CD4-positive, alpha-beta T cell treated with Interleukin-15 for 4 hours (primary cell): ENCODE measurements at places on chromosomes 7 and 10.

GRCh38 chr7:711922-712380, 14.5 kb upstream of the DNAAF5 start:
- no peak for DNase-seq

GRCh38 chr10:16583382-16583781, 61.7 kb upstream of the C1QL3 start:
- DNase-seq, result no peak

DNA sequence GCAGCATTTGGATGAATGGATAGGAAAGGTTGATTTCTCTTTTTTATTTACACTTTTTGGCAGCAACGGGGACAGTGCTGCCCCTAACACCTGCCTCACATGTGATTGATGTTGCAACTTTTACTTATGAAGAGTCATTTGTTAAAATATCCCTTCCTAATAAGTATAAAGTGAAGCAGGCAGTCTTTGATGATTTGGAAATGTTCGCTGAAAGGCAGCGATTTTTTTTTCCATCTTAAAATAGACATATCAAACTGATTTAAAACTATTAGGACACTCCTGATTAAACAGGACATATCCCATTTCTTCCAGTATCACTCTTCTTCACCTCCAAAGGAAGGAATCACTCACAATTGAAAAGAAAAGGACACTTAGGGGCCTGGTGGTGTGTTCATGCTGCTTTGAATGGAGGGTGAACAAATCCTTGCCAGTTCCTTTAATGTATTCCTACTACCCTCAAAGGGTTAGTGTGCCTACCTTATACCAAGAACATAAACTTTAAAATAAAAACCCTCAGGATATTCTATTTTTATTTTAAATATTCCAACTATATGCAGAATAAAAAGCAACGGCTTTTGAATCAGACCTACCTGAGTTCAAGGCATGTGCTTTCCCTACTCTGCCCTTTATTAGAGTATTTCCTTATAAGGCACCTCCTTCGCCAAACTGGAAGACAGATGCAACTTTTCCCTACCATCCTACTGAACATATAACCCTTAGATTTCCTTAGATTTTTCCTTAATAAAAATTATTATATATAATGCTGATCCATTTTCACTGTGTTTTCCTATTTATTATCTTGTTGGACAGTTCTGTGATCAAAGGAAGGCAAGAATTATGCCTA, 1.1 kb downstream of the ADK start:
- DNase-seq, result no peak

- no peak for DNase-seq
Measured at GRCh38 chr10:112766636-112767035, 183.4 kb upstream of the TCF7L2 start.

DNA sequence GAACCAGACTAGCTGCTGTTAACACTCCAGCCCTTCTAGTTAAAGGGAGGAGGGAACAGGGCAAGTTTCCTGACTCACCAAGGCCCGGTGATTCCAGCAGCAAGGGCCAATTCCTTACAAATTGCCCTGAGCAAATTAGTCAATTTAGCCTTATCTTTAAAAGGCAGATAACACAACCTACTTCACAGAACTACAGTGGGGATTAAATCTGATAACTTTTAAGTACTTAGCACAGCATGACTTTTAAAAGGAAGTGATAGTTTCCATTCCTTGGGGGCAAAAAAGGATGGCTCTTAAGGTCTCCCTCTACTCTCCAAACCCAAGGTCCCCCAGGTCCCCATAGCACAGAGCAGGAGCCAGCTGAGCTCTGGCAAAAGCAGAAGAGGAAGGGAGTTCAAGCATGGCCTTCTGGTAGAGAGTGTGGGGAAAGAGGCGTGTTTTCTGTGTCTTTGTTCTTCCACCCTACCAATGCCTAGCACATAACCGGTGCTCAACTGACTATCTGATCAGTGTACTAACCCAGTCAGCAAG, 4.0 kb downstream of the CDCA7L start:
- DNase-seq, result no peak

DNA sequence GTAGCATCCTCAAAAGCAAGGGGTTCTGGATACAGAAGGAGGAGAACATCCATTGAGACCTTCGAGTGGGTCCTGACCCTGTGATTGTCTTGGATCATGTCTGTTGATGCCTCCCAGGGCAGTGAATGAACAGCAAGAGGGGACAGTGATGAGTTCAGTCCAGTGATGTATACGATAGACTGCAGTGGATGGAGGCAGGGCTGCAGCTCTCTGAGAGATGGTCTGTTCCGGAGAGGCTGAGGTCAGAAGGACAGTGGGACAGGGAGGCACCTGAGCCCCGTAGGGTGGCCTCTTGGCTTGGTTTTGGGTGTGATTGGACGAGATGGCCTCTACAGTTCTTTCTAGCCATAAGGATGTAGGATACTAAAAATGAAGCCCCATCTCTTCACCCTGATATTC, 280.4 kb downstream of the CAMK1D start:
- no peak for DNase-seq
